ENCODE measurements at places on chromosomes 6 and 20.

DNA sequence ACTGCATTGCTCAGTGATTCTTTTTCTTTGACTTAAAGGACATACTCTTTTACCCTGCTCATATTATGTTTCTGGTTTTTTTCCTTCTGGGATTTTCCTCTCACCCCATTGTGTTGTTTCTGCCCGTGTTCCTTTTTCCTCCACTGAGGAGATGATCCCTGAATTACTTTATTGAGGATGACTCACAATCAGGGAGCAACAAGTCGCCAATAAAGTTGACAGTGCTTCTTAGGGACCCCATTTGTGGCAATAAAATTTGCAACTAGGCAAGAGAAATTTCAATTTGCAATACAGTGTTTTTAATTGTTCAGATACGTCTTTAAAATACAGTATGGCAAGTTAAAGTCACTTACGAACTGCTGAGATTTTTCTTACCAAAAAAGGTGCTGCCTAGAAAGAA lies 217.9 kb downstream of the SOX4 start:
- H3K27me3 ChIP-seq: peaks cover 3% of the 10 kb centered on the region
- H3K27ac ChIP-seq: no peak overlapping the region
- no peak overlapping the region for H3K4me3 ChIP-seq
- DNase-seq: no peak

GRCh38 chr20:46629341-46629740 lies 21.9 kb downstream of the SLC13A3 start:
- no peaks in the 10 kb centered on the region for H3K27me3 ChIP-seq
- no peak overlapping the region for H3K27ac ChIP-seq
- H3K4me1 ChIP-seq: no peaks in the 10 kb centered on the region

- H3K27me3 ChIP-seq: peaks cover 4% of the 10 kb centered on the region
- H3K4me1 ChIP-seq: peaks cover 48% of the 10 kb centered on the region
- DNase-seq: no peak
- no peaks in the 10 kb centered on the region for H3K36me3 ChIP-seq
Measured at GRCh38 chr6:121652726-121653623, 217.5 kb downstream of the GJA1 start.

DNA sequence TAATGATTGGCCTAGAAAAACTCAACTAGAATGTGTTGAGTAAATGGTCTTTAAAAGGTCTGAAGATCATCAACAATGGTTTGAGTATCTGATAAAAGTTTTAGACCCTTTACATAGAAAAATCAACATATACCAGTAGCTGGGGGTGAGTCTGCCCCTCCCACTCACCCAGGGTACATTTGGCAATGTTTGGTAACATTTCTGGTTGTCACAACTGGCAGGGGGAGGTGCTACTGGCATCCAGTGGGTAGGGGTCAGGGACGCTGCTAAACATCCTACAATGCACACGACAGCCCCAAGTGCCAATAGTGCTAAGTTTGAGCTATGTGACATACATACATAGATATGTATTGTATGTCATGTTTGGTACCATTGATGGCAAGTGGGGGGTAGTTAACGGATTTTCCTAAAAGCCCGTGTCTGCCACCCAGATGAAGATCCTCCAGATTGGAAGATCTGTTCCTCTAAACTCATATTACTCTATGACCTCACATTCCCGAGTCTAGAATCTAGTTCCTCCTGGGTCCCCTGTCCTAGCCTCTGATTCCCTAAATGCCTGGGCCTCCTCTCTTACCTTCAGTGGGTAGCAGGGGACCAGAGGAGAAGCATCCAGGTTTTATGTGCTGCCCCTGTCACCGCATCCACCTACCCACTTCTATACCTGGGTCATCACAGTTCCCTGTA lies 2.5 kb upstream of the MMP9 start:
- no peak for DNase-seq
- no peak overlapping the region for H3K27ac ChIP-seq

- no peak overlapping the region for H3K4me3 ChIP-seq
- H3K4me1 ChIP-seq: peaks cover 30% of the 10 kb centered on the region
- peak overlapping the region; percentile 67 for H3K27ac ChIP-seq
- DNase-seq: peak; percentile 40
Measured at GRCh38 chr6:143940011-143940597, 68.0 kb downstream of the PLAGL1 start.

GRCh38 chr20:52191132-52191915 lies at the start of gene ZFP64:
Gene ZFP64 (minus strand): TSS chr20:52191779. CDS start chr20:52191636, 143 bp downstream.
- H3K27ac ChIP-seq: peak within 1 kb of the TSS; percentile 74
- H3K4me1 ChIP-seq: peaks cover 7% of the 10 kb centered on the region
- peak within 1 kb of the TSS; percentile 97 for H3K4me3 ChIP-seq
- peaks cover 2% of the 10 kb centered on the region for H3K27me3 ChIP-seq
- no peaks in the 10 kb centered on the region for H3K36me3 ChIP-seq
- peak; percentile 63 for DNase-seq

DNA sequence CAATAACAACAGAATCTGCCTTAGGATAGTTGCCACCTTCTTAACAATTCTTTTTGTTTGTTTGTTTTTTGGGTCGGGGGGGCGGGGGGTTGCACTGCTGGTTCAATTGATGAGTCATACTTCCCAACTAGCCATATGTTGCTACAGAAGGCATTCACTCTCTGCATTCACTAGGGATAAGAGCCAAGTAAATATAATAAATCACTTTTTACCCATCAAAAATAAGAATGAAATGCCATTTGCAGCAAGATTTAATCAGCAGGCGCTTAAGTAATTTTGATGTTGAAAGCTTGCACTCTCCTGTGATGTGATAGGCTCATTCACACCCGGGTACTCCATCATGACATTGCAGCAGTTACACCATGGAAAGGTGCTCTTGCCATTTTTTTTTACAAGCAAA lies 209.8 kb downstream of the HIVEP2 start:
- DNase-seq: no peak
- peaks cover 4% of the 10 kb centered on the region for H3K36me3 ChIP-seq
- H3K4me3 ChIP-seq: no peak overlapping the region
- H3K27me3 ChIP-seq: peaks cover 2% of the 10 kb centered on the region
- H3K4me1 ChIP-seq: peaks cover 39% of the 10 kb centered on the region

DNA sequence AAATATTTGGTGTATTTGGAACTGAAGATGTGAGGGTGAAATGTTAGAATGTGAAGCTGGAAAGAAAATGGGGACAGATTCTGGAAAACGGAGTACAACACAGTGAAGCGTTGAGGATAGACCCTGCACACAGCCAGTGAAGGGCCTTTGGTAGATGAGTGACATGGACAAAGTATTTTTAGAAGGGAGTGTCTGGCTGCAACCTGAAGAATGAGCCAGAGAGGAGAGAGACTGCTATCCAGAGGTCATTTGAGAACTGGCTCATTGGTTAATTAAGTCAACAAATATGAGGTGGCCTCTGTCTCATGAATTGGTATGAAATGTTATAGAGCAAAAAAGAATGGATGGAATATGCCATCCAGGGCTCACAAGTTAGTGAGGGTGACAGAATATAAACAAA lies 310.5 kb downstream of the PACRG start:
- H3K4me1 ChIP-seq: peaks cover 2% of the 10 kb centered on the region
- H3K4me3 ChIP-seq: no peak overlapping the region
- no peaks in the 10 kb centered on the region for H3K36me3 ChIP-seq

- peak overlapping the region; percentile 87 for H3K4me3 ChIP-seq
- peak overlapping the region; percentile 84 for H3K27ac ChIP-seq
- peaks cover 6% of the 10 kb centered on the region for H3K27me3 ChIP-seq
- H3K36me3 ChIP-seq: peaks cover 3% of the 10 kb centered on the region
Measured at GRCh38 chr6:27890445-27891319, 21.5 kb downstream of the OR2B2 start.

DNA sequence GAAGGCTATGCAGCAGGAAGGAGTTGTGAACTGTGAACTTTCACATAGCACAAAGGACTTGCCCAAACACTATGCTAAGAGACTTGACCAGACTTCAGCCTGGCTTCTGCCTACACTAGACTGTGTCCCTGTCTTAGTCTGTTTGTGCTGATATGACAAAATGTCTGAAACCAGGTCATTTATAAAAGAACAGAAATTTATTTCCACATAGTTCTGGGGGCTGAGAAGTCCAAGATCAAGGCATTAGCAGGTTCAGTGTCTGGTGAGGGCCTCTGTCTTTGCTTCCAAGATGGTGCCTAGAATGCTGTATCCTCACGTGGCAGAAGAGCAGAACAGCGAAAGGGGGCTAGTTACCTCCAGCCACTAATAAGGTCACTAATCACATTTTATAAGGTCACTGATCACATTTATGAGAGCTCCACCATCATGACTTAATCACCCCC lies 16.0 kb upstream of the MCM3 start:
- H3K27ac ChIP-seq: no peak overlapping the region
- no peak overlapping the region for H3K4me3 ChIP-seq
- DNase-seq: no peak
- peaks cover 19% of the 10 kb centered on the region for H3K36me3 ChIP-seq
- no peaks in the 10 kb centered on the region for H3K4me1 ChIP-seq

GRCh38 chr20:51796340-51796739 lies 6.0 kb downstream of the SALL4 start:
- DNase-seq: no peak
- peaks cover 34% of the 10 kb centered on the region for H3K4me1 ChIP-seq
- H3K4me3 ChIP-seq: no peak overlapping the region

Data from endothelial cell (in vitro differentiated cells).